Gastrocnemius medialis (tissue), 4 donors: ENCODE measurements at places on chromosomes 12 and 14. TPM values are rescaled to one million over a fixed set of nuclear protein-coding genes. Genes with fewer than 3 reads are reported as not detected.

The HOXC9 gene
- 13.6 TPM for total RNA-seq

DNA sequence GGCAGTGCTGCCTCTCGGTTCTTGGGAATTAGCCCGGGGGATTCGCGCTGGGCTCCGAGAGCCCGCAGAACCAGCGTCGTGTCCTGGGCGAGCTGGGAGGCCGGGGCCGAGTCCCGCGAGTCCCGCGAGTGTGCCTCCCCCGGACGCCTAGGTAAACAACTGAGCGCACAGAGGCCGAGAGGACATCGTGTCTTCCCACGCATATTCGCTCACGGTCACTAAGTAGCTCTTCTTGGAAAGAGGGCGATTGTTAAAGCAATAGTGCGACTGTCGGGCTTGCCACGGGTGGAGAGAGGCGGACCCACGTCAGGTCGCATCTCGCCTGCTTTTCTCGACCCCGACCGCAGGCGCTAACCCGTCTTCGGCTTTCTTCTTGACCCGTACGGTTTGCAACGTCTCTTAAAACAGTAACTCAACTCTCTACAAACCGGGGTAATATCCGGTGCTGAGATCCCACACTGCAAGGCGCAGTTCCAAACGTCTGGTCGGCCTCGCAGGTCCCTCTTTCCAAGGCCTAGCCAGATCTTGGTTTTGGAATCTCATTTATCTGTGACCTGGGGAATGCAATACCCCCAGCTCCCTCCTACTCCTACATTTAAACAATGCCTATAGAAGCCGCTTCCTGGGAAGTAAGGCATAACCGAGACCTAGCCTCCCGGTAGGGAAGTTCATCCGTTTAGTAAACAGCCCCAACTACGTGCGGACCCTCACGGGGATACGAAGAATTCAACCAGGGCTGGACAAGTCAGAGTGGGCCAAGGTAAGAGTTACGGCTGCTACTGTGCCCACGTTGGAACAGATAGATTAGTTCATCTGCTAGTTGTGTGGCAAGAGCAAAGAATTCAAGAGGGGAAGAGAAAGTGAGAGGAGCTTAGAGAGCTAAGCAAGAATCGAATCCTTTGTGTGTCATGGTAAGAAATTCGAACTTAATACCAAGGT is 736 bp upstream of the PHLDA1 start:
- peaks cover 8% of the 10 kb centered on the region for H3K4me1 ChIP-seq
- no peaks in the 10 kb centered on the region for H3K27me3 ChIP-seq
- peak overlapping the region; percentile 95 for H3K27ac ChIP-seq
- H3K4me3 ChIP-seq = peak overlapping the region; percentile 88
- no peaks in the 10 kb centered on the region for H3K36me3 ChIP-seq

- H3K4me3 ChIP-seq = no peak overlapping the region
- H3K27me3 ChIP-seq = no peaks in the 10 kb centered on the region
- no peaks in the 10 kb centered on the region for H3K36me3 ChIP-seq
- H3K4me1 ChIP-seq = no peaks in the 10 kb centered on the region
These were observed 93.5 kb downstream of the GRIN2B start for GRCh38 chr12:13887779-13888388.

DNA sequence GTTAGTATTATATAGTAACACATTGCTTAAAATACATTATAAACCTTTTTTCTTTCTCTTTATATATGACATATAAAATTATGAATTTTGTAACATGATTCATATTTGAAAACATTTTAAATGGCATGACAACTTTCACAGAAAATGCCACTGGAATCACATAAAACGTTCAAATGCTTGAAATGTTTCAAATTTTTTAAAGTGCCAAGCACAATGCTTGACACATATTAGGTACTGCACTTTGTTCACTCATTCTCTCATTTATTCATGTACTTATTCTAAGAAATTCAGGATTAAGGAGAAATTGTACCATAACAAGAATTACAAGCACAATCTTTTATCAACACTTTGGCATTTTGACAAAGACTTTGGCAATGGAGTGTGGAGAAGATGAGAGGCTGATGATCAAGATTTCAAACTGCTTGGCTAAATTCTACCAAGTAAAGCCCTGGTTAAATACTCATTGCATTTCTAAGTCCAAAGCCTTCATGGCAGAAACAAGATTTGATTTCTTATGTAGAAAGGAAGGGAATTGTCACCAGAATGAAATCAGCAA is 232.2 kb downstream of the C12orf50 start:
- no peak overlapping the region for H3K4me3 ChIP-seq
- DNase-seq = no peak
- H3K27ac ChIP-seq = no peak overlapping the region
- no peaks in the 10 kb centered on the region for H3K27me3 ChIP-seq
- no peaks in the 10 kb centered on the region for H3K4me1 ChIP-seq

- DNase-seq = no peak
- H3K36me3 ChIP-seq = no peaks in the 10 kb centered on the region
- H3K27ac ChIP-seq = no peak overlapping the region
- no peaks in the 10 kb centered on the region for H3K4me1 ChIP-seq
- H3K27me3 ChIP-seq = no peaks in the 10 kb centered on the region
- H3K4me3 ChIP-seq = no peak overlapping the region
These were observed 205.2 kb upstream of the NEDD1 start for GRCh38 chr12:96701856-96702255.

DNA sequence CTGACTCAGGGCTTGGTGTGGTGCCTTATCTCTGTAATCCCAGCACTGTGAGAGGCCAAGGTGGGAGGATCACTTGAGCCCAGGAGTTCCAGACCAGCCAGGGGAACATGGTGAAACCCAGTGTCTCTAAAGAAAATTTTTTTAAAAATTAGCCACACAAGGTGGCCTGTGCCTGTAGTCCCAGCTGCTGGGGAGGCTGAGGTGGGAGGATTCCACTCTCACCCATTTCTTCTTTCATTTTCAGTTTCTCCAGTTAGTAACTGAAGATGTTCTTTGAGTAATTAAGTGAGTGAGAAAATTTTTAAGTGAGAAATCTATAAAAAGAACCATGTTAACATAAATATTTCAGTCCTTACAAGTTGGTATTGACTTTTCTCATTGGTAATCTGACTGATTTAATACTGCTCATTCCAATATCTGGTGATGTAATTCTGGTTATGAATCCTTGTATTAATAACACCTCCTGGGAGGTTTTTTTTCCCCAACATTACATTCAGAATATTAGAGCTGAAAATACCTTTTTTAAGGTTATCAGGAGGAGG is 6.1 kb downstream of the METTL3 start:
- no peak overlapping the region for H3K27ac ChIP-seq
- H3K4me3 ChIP-seq = no peak overlapping the region
- peaks cover 11% of the 10 kb centered on the region for H3K4me1 ChIP-seq
- no peaks in the 10 kb centered on the region for H3K27me3 ChIP-seq

DNA sequence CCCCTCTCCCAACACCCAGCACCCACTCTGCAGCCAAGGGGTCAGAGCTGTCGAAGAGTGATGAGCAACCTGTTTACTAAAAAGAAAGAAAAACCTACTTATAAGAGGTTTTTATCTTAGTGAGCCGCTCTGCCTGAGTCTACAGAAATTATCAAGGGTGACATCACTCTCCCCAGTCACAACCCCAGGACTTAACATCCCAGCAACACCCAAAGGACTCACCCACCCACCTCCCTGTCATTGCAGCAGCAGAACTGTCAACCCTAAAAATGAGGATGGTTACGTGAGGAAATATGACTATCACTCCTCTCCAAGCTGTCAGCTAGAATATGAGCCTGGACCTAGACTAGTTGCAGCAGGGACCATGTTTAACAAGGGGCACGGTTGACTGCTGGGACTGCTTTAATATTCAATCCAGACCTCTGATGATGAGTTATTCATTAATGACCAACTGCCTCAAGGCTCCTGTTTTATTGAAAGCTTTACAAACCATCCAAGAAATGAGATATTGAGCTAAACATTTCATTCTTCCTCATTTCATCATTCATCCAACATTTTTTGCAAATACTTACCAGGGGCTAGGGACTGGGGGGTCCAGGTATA is 53.9 kb upstream of the FICD start:
- no peak for DNase-seq
- no peaks in the 10 kb centered on the region for H3K4me1 ChIP-seq
- no peak overlapping the region for H3K4me3 ChIP-seq
- no peaks in the 10 kb centered on the region for H3K36me3 ChIP-seq

- H3K4me1 ChIP-seq = no peaks in the 10 kb centered on the region
- H3K27me3 ChIP-seq = no peaks in the 10 kb centered on the region
- DNase-seq = no peak
- no peak overlapping the region for H3K27ac ChIP-seq
- H3K4me3 ChIP-seq = no peak overlapping the region
- no peaks in the 10 kb centered on the region for H3K36me3 ChIP-seq
These were observed 20.3 kb downstream of the FIGNL2 start for GRCh38 chr12:51827925-51828818.
